ENCODE measurements at places on chromosomes 12 and 14.

GRCh38 chr12:67370979-67371378 is 101.8 kb downstream of the CAND1 start:
- no peak for DNase-seq

- DNase-seq = no peak
Measured at GRCh38 chr14:52874389-52874788, 76.5 kb downstream of the FERMT2 start.

- no peak for DNase-seq
Measured at GRCh38 chr12:123659996-123660727, 10.8 kb upstream of the TCTN2 start.

- no peak for DNase-seq
Measured at GRCh38 chr14:70696026-70696425, 54.3 kb downstream of the TTC9 start.

DNA sequence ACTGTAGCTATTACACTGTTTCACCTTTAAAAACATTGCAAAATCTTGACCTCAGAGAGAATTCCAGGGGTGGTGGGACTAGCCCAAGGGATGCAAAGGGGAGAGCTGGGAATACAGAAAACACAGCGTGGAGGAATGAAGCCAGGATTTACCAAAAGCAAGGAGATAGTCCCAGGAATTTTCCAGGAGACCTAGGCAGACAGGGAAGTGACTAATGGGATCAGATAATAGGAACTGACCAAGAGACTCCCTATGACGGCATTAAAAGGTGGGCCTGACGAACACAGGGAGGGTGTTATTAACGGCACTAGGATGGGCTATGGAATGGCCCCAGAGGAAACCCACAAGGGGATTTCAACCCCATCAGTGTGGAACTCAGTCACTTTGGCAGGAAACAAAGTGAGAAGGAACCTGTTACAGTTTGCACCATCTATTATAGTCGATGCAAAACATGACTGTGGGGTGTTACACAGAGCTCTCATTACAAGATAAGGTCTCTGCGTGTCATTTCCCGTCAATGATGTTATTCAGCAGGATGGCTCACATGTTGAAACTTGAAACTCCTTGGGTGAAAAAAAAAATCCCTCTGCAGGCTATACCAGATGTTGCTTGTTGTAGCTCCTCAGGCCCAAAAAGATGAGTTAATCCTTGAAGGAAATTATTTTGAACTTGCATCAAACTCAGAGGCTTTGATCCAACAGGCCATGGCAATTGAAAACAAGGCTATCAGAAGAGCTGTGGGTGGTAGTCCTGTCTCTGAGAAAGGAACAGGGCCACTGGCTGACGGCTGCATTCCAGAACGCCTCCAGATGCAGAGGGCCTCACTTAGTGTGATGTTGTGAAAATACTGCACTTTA is 58.7 kb downstream of the DRAM1 start:
- DNase-seq = peak; percentile 79

GRCh38 chr14:22449600-22449905 is 139.5 kb downstream of the DAD1 start:
- DNase-seq = no peak

- DNase-seq = no peak
Measured at GRCh38 chr12:70966996-70967790, 46.7 kb upstream of the PTPRR start.

- DNase-seq = no peak
Measured at GRCh38 chr14:86796221-86797074, 1196.5 kb downstream of the GALC start.

DNA sequence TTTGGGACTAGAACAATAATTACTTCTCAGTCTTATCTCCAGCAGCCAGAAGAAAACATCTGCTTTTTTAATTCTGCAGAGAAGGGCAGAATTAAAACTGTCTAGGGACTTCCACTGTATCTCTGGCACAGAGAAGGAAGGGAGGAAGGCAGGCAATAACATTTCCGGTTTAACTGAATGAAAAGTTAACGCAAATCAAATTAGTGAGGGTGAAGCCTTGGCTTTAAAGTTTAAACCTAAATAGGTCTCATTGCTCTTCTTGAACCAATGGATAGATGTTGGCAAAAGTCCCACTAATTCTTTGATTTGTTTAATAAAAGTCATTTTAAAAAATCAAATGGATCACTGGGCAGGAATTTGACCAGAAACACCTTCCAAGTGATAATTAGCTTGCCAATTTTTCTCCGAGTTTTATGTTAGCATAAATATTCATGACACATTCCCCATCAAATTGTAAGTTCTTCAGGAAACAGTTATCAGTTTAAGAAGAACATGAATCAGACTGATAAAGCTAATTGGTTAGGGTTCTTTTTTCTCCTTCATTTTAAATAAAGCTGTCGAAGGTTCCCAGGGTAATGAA is 181.9 kb downstream of the SLC15A5 start:
- DNase-seq = no peak

GRCh38 chr14:19838433-19838832 is 34.9 kb downstream of the OR4N2 start:
- DNase-seq = no peak

DNA sequence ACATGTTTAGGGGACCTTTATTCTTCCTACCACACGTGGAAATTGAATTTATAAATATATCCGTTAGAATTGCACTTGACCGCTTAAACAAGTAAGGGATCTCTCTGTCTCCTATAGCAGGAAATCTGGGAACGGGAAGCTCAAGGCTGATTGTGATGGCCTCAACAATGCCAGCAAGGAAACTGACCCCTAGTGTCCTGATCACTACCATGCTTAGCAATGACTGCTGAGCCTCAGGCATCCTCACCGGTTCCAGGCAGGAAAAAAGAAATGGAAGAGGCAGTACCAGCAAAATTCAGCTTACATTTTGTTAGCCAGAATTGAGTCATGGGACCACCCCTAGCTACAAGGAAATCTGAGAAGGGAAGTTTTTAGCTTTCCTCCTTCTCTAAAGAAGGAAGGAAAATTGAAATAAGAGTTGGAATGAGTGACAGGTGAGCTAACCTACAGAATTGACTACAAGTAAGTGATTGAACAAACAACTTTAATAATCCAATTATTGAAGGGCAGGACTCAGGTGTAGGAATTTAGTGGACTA is 43.9 kb upstream of the AMN1 start:
- DNase-seq = no peak

DNA sequence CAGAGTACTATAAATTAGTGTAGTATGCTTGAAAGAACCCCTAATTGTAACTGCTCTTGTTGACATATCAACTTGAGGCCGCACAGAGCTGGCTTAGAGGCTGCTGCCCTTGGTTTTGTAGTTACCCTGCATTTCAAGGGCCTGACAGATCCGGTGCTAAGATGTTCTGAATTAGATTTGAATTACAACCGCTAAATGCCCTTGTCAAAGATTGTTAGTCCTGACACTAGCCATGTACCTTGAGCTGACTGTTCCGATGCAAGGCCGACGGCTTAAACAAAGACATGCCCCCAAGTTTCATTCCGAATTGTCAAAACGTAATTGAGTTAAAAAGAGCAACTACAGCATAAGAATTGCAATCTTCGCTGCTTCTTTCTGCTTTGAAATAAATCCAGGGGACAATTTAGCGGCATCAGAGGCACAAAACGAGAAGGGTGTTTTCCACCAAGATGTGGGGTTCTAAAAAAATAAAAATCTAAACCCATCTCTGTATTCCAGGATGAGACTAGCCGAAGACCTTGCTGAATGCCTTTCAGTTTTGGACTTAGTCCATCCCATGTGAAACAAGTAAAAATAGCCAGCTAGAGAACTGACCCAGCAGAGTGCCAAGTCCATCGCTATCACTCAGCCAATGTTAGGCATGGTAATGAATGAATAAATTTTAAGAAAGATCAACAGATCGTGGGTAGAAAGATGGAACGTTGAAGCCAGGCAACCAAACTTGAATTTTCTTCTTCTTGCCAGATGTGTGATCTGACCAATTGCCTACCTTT is 148.7 kb downstream of the DICER1 start:
- no peak for DNase-seq

DNA sequence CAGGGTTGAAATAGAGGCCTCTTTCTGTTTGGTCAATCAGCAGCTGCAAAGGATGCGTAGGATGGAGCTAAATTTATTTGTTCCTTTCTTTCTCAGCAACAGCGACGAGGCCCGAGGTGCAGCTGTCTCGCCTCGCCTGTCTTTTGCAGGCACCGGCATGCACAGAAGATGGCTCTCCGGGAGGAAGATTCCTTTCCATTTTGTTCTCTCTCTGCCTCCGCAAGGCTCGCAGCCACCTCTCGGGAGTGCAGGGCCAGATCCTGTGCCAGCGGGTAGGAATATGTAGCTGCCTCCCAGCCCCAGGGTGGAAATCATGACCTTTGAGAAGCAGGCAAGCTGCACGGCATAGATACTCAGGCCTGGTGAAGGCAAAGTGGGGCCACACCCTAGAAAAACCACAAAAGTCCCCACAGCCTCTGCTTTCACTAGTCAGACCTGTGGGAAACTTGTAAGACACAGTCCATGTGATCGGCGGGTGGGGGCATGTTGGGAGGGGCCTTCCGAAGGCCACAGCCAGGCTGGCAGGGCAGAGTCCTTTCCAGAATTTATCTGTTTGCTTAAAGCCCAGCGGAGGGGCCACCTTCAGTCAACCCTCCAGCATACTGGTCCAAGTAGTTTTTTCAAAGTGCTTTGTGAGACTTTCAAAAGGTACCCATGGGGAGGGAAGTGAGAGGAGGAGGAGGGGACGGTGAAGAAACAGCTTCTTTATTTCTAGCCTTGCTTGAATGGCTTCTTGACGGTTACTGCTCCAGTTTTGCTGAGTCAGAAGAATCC is at the start of gene MAP1LC3B2:
MAP1LC3B2 (plus strand) TSS at position 220 of the 774 bp plus-strand sequence. CDS start 16,562 bp downstream, outside the sequence.
- DNase-seq = peak; percentile 95

DNA sequence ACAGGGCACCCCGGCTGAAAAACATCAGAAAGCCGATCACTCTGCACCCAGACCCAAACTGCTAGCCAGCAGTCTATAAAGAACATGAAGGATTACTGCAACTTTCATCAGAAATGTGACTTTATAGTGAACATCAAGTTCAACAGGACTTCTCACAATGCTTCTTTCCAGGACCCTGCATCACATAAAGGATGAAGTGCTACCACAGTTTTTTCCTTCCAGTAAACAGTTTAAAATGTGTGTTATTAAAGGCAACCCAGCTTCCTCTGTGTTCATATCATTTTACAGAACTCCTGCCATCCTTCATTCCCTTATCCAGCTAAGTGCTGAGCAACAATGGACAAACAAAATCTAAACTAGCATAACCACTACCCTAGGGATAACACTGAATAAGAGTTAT is 280.3 kb upstream of the DIO2 start:
- no peak for DNase-seq

GRCh38 chr14:56150645-56151345 is 32.6 kb downstream of the PELI2 start:
- DNase-seq = no peak

GRCh38 chr12:39032034-39032433 is 126.6 kb upstream of the CPNE8 start:
- no peak for DNase-seq

- no peak for DNase-seq
Measured at GRCh38 chr12:95397571-95397970, 76.4 kb upstream of the METAP2 start.

GRCh38 chr12:5945071-5946008 is at the start of gene ANO2:
Gene ANO2, minus strand, starts transcription at chr12:5945259. Its CDS starts 42 bp downstream, at chr12:5945217.
- DNase-seq = no peak

- no peak for DNase-seq
Measured at GRCh38 chr12:58670623-58671022, 249.7 kb downstream of the LRIG3 start.

GRCh38 chr12:66352197-66352596 is 49.9 kb downstream of the HELB start:
- DNase-seq = no peak

DNA sequence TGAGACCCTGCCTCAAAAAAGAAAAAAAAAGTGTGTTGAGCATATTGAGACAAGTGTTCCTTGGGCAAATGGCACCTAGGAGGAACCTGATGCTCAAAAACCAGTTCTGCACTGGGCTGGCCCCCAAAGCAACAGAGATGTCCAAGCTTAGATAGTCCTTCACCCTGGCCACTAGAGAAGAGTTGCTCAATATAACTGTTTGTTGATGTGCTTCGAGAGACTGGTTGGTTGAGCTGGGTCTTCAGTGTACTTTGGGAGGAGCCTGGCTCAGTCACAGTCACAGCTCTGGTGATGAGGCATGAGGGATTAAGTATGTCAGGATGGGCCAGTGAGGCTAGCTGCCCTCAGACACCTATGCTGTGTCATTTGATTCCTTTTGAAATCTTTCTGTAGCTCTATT is 38.0 kb downstream of the SLC2A14 start:
- DNase-seq = no peak

GRCh38 chr12:123037791-123038190 is 57.3 kb downstream of the ARL6IP4 start:
- DNase-seq = no peak
